Caudate nucleus (tissue), 63 donors: ENCODE measurements at places on chromosomes 7 and 10.
A peak's percentile ranks its signal among the peaks of the same experiment; 100 is the strongest.

DNA sequence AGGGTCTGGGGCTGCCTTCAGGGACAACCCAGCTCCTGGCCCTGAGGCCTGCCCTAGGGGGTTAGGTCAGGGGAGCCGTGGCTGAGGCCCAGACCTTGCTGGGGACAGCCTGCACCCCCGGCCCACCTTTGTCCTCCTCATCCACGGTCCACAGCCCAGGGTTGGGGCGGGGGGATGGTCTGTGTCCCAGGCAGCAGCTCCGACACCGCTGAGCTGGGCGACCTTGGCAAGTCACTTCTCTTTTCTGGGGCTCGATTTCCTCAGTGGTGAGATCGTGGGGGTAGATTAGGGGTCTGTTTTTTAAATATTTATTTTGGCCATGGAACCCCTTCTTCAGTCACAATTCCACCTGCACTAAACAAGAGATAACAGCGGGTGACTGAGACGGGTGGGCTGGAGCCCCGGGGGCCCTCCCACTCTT lies 30.9 kb downstream of the DNAJB12 start:
- DNase-seq: no peak

GRCh38 chr10:103241262-103242011 lies 4.2 kb upstream of the RPEL1 start:
- DNase-seq: no peak

- DNase-seq: no peak
These were observed 14.7 kb downstream of the TMEM60 start for GRCh38 chr7:77783545-77783944.

- DNase-seq: no peak
These were observed 109.8 kb upstream of the NOBOX start for GRCh38 chr7:144513334-144513733.

GRCh38 chr7:66356277-66356721 lies 151.2 kb downstream of the TPST1 start:
- no peak for DNase-seq

- no peak for DNase-seq
These were observed 28.3 kb downstream of the CDK13 start for GRCh38 chr7:39978230-39978934.

GRCh38 chr10:129466703-129467358 lies at the start of gene MGMT:
TSS of gene MGMT (plus strand) at chr10:129467241.
- DNase-seq: peak; percentile 93

GRCh38 chr10:95482501-95483233 lies 78.5 kb downstream of the SORBS1 start:
- no peak for DNase-seq

DNA sequence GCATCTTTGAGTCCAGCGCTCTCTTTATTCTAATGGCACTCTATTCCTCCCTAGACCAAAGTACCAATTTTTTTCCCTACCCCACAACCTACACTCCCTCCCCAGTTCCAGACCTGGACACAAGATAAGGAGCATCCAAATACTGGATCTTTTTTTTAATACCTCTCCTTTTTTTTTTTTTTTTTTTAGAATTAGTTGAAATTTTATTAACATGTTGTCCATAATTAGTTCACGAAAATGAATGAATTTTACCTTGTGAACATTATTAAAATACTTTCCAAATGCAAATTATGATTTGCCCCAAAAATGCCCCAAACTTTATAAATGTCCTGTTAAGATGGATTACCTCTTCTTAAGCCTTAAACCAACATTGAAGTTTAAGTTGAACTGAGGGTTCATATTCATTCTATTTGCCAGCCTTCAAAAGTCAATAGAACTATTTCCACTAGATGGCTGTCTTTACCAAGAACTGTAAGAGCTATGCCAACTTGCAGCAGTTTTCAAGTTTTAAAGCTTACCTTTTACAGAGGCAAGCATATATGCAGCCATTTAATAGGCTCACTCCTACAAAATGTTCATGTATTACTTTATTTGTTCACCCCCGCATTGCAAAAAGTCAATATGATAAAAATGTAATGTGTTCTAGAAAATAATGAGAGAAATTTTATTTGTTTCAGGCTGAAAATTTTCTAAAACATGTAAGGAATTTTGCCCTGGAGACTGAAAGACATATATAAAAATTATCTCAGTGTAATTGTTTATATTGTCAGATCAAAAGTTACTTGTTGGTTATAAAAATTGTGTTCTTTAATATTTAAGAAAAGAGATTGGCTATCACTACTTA lies 39.7 kb upstream of the TNKS2 start:
- no peak for DNase-seq

DNA sequence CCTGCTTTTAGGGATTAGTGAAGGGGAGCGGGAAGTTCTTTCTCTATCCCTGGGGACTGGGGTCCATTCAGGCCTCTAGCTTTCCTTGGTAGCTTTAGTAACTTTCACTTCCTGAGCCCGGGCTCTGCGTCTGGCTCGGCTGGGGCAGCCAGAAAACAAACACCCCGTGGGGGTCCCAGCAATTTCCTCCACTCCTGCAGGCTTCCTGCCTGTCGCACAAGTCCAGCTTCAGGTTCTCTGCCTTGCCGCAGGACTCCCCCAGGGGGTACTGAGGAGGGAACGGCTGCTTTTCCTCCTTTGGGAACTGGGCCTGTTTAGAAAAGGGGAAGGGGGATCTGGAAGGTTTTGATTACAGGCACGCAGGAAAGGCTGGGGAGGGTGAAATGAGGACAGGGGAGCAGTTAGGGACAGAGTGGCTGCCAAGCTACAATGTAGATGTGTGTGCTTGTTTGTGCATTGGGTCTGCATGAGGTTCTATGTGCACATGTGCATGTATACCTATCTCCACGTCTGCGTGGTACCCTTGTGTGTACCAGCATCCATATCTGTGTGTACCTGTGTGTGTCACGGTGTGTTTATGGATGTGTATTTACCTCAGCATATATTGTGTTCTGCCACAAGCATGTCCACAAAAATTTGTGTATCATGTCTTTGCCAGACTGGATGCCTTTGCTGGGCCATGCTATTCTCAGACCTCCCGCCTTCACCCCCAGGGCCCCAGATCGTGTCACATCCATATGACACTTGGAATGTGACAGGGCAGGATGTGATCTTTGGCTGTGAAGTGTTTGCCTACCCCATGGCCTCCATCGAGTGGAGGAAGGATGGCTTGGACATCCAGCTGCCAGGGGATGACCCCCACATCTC lies 2.0 kb downstream of the KAZALD1 start:
- no peak for DNase-seq

GRCh38 chr7:79298145-79298760 lies 155.2 kb downstream of the MAGI2 start:
- peak; percentile 49 for DNase-seq

DNA sequence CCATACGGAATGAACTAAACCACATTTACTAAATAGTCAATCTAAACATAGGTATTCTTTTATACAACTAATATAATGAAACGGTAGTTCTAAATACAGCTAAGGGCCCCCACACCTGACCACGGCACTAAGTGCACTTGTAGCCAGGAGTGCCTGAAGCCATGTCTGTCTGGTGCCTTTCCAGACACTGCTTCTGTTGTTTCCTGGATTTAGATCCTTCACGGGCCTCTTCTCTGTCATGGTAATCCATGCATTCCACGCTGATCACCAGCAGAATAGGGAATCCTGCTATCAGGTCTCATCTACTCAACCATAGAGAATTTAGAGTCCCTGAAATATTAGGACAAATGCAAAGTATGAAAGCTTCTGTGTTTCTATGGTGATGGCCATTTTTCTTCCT lies 37.8 kb downstream of the OSBPL3 start:
- DNase-seq: no peak

DNA sequence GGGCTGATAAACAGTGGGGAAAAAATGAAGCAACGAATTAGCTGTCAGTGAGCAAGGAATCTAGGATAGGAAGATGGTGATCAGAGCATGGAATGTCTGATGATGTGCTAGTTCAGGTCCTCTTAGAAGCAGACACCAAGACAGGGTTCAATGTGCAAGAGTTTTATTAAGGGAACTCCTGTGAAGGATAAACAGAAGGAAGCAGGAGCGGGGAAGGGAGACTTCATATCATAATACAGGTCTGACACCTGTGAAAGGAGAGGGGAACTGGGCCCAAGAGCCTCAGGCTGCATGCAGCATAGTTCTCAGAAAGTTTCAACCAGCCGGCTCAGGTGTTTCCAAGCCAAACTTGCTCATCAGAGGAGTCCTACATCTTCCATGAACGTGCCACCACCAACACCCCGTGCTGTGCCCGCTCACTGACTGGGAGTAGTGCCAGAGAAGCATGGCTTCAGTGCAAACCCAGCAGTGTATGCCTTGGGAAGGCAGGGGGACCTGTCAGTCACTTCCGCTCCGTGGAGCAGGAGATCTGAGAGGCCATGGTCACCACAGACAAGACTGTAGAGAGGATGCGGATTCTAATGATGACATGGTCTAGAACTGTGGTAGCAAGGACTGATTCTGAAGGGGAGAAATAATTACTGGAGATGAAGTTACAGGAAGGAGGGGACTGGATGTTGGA lies 45.8 kb downstream of the ZNF800 start:
- DNase-seq: no peak

DNA sequence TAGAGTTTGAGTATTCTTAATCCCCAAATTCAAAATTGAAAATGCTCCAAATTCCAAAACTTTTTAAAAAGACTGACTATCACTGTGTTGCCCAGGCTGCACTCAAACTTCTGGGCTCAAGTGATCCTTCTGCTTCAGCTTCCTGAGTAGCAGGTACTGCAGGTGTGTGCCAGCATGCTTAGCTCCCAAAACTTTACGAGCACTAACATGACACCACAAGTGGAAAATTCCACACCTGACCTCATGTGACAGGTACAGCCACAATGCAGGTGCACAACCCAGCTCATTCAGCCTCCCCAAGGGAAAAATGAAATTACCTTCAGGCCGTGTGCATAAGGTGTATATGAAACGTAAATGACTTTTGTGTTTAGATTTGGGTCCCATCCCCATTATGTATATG lies 16.5 kb downstream of the CDC123 start:
- DNase-seq: no peak

DNA sequence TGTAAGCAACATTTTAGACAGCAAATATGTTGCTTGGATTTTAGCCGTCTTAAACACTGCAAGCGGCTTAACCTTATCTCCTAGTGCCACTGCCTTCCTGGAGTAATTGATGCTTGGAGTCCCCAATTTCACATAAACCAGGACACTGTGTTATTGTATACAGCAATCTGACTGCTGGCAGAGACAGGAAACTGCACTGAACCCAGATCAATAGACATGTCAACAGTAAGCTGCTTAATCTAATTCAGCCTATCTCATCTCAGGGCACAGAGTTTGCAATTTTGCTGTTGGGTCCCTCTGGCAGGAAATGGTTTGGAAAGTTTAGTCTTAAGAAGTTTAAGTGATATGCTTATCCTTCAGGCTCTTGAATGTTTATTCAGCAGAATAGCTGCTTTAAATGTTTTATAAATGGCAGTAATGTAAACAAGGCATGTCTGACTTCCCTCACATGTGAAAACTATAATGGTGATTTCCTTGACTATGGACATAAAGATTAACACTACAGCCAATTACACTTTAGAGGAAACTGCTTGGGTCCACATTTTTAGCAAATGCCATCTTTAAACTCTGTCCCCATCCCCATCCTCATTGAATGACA lies 598.6 kb downstream of the PARD3 start:
- no peak for DNase-seq

DNA sequence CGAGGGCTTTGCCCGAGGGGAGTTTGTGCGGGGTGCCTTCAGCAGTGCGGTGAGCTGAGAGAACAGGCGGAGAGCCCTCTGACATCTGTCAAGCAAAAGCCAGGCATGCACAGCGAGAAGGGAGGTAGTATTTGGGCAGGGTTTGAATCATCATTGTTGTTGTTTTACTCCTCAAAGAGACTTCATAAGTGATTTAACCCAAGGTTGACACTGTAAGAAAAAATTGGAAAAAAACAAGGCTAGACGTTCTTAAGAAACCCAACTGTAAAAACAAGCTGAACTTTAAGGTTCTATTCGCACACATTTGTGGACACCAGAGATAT lies 1.3 kb downstream of the ADAM22 start:
- no peak for DNase-seq

DNA sequence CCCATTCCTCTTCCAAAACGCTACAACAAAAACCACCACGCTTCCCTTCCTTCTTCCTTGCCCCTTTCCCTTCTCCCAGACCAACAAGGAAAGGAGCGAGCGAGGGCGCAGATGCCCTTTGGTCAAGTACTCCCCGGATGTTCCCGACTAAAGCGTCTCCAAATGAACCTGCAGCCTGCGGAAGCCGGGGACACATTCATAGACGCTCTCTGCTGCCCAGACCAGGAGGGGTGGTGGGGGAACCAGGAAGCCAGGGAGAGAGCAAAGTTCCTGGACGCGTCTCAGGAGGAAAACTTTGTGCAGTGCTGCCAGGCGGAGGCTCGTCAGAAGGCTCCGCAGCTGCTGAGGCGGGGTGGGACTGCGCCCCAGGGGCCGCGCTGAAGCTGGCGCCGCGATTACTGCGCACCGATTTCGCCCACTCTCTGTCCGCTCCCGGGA lies 754 bp downstream of the SEMA3D start:
- peak; percentile 62 for DNase-seq
